Activated T-cell treated with anti-CD3 and anti-CD28 coated beads for 48 hours (primary cell): ENCODE measurements at places on chromosomes 1 and 21.

DNA sequence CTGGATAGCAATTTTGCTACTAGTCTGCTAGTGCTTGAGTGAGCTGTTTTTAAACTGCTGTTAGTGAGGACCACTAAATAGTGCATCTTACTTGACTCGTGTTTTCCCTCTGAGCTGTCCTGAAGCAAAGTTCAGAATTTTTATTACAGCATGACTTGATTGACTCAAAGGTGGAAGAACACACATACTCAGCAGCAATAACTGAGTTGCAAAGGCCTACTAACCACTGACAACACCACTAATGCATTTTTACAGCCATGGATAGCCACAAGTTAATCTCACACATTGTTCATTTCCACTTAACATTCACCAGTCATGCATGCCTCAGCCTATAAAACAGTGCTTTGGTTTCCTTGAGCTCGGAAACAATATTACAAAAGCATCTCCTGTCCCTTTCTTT lies 148.7 kb downstream of the RUNX1 start:
- no peak for DNase-seq

DNA sequence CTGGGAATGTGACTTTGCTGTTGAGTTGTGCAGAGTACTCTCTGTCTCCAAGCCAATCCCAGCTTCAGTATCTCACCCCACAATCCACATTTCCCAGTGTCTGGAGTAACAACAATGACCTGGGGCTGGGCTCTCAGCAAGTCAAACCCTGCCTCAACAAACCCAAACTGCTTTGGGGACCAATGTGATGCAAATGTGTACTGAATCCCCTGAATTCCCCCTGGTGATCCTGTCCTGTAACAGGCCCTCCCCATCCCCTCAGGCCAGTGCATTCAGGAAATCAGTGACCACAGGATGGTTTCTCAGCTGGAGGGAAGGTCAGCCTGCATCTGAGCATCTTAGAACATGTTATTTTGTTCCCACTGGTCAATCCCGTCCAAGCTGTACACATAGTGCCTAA lies 36.7 kb upstream of the HAO2 start:
- no peak for DNase-seq

DNA sequence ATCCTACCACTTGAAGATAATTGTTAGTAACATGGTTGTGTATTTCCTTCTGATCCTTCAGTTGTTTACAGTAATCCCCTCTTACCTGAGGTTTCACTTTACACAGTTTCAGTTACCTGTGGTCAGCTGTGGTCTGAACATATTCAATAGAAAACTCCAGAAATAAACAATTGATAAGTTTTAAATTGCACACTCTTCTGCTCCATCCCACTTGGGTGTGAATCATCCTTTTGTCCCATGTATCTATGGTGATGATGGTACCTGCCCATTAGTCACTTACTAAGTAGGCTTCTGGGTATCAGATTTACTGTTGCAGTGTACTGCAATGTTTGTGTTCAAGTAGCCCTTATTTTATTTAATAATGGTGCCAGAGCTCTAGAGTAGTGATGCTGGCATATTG lies 62.5 kb downstream of the OSBPL9 start:
- no peak for DNase-seq

GRCh38 chr1:73979684-73980083 lies 218.3 kb downstream of the LRRIQ3 start:
- DNase-seq = no peak

GRCh38 chr21:34886240-34887104 lies 162.6 kb downstream of the RUNX1 start:
- peak; percentile 28 for DNase-seq

GRCh38 chr1:177043597-177043996 lies 120.9 kb downstream of the ASTN1 start:
- no peak for DNase-seq

DNA sequence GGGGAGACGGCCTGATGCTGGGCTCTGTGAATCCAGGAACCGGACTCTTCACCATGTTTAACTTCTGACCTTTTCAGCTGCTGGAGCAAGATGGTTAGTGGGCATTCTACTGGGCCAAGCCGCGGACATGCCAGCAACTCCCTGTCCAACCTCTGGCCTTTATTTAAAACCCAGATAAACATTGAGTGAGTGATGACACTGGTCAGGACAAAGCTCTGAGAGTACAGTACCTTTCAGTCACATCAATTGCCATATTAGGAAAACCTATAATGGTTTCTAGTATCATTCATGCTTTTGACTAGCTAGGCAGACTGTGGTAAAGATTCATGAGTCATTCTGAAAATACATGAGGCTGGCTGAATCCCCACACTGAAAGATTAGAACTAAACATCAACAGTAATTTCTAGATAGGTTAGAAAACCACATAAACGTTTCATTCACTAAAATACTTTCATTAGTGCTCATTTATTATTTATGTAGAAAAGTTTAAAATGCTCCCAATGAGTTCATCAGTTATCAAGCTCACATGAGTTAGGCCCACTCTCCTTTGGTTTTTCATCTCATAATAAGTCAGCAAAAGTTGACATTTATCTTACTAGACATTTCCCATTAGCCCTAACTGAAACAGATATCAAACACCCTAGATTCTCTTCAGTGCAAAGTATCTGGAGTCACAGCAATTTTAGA lies 7.1 kb upstream of the ACTA1 start:
- DNase-seq = no peak

GRCh38 chr1:40476924-40477677 lies at the start of gene ZFP69:
Gene ZFP69, plus strand, starts transcription at chr1:40477290. Its CDS starts 2,072 bp downstream, at chr1:40479362.
- DNase-seq = peak; percentile 68

- DNase-seq = no peak
Measured at GRCh38 chr1:28921286-28921869, 7.0 kb downstream of the EPB41 start.

DNA sequence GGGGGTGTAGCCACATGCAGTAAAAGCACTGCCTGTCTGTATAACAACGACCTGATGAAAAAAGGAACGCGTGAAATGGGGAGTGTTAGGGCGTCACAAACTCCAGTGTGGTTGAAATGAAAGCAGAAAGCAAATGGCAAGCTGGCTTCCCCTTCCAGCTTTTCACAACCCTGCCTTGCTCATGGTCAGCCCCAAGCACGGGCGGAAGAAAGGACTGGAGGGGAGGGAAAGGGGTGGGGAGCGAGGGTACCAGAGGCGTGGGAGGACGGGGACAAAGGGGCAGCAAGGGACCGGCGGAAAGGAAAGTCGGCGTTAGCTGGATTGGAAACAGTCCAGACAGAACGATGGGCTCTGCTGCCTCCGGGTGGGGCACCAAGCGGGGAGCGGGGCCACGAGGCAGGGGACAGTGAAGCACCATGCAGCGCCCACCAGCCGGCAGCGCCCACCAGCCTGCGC lies 9.6 kb downstream of the VPS26C start:
- peak; percentile 23 for DNase-seq
